ENCODE measurements at places on chromosomes 3 and 15.
A peak's percentile ranks its signal among the peaks of the same experiment; 100 is the strongest.

DNA sequence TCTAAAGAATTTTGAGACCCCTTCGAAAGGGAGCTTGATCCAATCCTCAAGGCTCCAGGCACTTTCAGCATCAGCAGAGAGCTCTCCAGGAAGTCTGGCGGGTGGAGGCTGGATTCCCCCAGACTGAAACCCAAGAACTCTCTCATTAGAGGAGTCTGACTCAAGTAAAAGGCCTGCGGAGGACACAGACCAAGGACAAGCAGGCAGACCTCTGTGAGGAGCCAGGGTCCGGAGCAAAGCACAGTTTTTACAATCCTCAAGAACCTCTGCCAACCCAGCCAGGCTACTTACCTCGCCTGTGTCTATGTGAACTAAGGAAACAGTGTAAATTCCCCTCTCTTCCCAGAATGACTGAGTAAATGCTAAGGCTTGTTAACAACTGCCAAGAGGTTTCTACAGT lies 86.2 kb downstream of the FBN1 start:
- DNase-seq, result no peak

GRCh38 chr15:33168444-33168843 lies 26.1 kb downstream of the FMN1 start:
- DNase-seq, result no peak

DNA sequence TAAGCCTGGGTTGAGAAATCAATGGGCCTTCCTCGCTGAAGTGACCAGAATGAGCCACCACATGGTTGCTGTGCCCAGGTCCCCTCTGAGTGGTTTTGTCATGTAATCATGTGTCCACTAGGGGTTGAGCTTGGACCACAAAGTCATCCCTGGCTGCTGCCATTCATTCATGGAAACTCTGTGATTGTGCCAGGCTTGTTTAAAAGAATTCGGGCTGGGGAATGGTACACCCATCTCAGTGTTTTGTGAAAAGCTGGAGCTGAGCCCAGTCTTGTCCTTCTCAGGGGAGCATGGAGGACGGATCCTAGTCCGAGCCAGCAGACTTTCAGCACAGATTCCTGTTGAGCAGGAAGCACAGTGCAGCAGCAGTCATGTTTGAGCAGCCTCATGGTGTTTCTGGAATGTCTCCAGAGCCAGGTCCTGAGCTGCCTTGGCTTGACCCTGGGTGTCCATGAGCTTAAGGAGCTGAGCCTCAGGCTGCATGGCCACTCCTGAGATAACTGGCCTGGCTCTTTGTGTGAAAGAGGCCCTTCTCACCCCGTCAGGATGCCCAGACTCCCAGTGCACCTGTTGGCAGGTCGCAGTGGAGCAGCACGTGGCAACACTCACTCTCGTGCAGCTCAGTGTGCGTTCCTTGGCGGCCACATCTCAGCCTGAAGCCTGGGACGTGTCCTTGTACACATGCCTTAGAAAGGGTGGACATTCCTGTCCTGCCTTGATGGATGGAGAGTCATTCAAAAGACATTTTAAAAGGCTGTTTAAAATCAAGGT lies 260.3 kb upstream of the TPM1 start:
- no peak for DNase-seq

- peak; percentile 51 for DNase-seq
Observed at GRCh38 chr3:14598143-14598569, 53.4 kb upstream of the CCDC174 start.

GRCh38 chr3:128841926-128842920 lies 37.2 kb upstream of the ACAD9 start:
- no peak for DNase-seq

DNA sequence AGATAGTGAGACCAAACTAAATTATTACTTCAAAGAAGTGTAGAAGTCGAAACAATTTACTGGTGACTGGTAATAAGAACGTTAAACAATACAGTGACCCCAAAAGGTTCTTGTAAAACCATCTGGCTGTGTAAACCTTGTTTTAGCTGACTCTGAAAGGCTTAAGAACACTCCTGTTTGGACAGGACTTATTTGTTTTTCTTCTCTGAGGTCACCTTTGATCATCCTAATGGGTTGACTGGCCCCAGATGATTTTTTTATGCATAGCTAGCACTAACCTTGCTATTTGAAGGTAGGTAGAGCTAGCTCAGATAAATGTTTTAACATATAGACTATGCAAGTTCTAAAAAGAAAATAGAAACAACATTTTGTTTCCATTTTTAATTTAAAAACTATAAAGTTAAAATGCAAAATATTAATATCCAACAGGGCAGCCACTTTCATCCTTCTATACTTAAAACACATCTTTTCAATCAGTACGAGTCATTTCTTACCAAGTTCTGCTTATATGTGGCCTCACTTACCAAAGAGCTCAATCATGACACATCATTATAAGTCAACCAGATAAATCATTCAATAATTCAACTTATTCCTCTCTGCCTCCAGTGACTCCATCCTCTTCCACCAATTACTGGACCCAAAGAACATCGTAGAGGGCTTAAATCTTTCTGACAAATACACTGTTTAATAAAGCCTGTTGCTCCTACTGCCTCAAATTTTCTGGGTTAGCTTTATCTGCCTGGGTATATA lies 158.8 kb downstream of the SSR3 start:
- no peak for DNase-seq

DNA sequence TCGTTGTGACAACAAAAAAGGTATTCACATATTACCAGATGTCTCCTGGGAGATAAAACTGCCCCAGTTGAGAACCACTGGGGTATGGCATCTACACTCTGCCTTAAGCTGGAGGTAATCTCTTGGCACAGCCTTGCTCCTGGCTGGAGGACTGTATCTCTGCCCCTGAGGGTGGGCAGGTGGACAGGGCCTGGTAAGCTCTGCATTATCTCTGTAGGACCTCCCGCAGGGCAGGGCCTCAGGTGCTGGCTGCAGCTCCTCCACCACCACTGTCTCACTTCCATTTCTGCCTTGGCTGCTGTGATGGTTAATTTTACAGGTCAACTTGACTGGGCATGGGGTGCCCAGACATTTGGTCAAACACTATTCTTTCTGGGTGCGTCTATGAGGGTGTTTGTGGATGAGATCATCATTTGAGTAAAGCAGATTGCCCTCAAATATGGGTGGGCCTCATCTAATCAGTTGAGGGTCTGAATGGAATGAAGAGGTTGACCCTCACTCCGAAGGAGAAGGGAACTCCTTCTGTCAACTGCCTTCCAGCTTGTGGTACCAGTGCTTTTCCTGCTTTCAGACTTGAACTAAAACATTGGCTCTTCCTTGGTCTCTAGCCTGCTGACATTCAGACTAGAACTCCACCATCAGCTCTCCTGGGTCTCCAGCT lies 9.8 kb upstream of the RHCG start:
- no peak for DNase-seq

- peak; percentile 32 for DNase-seq
Observed at GRCh38 chr3:27591312-27592210, 107.4 kb upstream of the SLC4A7 start.

GRCh38 chr15:63598473-63599400 lies 1.6 kb downstream of the FBXL22 start:
- no peak for DNase-seq

- no peak for DNase-seq
Observed at GRCh38 chr3:110504401-110504800, 567.2 kb upstream of the NECTIN3 start.

GRCh38 chr15:34855413-34855812 lies 60.1 kb upstream of the ACTC1 start:
- DNase-seq, result no peak

DNA sequence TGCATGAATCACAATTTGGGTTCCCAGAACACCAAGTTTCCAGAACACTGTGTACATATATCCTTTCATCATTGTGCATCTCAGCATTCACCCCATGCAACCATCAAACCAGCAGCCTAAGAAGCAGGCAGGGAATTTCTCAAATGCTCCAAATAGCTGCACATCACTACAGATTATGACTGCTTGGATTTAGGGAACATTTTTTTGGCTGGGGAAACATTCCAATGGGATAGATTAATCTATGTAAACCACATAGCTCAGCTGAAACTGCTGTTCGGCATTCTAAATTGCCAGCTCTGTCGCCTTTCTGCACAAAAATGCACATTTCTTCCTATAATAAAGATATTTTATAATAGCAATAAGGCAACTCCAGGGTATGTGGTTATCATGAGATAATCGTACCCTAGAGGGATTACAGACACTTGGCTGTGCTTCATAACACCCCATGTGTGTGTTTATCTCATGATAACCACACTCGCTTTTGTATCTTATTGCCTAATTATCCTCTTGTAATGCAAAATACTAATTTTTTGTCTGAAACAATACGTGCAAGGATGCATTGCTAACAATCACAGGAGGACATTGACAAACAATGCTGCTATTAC lies 483.7 kb upstream of the DPH6 start:
- DNase-seq, result no peak

DNA sequence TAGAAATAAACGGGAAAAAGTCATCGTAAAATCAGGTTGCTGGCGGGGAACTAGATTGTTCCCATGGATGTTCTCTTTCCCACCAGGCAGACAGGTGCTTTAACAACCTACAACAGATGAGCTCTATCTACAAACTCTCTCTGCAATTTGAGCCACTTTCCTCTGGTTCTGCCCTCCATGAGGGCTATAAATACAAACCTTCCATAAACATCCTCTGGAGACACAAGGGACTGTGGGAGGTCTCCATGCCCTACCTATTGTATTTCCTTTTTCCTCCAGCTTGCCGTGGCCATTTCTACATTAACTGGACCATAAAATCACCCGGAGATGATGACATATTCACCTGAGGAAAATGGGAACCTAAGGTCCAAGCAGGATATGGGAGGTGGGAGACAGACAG lies 151.1 kb downstream of the GABRB3 start:
- no peak for DNase-seq

DNA sequence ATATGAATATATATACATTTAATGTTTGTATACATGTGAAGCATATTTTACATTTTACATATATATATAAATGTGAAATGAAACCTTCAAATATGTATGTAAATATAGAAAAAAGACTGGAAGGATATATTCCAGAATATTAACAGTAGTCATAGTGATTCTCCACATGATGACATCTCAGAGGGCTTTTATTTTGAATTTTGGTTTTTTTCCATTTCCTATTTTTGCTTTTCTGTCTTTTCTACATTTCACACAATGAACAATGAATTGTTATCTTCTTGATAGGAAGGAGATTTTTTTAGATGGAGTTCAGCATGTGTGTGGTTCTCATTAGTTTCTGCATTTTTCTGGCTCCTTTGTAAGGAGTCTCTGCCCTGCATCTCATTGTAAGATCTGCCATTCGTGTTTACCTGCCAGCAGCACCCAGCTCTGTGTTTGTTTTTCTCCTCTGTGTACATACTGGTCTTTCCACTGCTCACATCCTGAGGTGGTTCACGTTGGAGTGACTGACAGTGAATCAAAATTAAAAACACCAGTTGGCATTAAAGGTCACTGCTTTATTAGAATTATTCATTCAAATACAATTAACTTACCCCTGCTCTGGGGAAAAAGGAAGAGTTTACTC lies 425.3 kb upstream of the MDFIC2 start:
- DNase-seq, result no peak

DNA sequence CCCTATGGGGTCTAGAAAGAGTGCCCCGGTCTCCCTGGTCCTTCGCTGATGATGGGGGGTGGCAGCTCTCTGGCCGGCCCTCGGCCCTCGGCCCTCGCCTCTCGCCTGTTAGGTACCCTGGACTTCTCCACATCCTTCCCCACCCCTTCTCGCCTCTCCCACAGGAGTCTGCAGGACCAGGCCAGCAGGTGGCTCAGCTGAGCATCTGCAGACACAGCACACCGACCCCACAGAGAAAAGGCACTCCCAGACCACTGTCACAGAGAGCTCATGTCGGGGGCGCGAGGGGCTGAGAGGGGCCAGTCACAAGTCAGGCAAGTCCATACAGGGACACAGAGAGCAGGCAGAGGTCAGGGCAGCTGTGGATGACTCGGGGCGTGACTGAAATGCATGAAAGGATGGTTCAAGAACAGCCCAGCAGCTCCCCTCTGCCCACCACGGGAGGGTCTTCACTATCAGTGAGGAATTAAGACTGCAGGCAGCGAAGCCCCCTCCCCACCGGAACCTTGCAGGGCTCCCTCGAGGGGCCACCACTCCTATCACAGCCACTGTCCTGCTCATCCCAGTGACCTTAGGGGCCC lies 181.7 kb upstream of the NSMCE3 start:
- no peak for DNase-seq

DNA sequence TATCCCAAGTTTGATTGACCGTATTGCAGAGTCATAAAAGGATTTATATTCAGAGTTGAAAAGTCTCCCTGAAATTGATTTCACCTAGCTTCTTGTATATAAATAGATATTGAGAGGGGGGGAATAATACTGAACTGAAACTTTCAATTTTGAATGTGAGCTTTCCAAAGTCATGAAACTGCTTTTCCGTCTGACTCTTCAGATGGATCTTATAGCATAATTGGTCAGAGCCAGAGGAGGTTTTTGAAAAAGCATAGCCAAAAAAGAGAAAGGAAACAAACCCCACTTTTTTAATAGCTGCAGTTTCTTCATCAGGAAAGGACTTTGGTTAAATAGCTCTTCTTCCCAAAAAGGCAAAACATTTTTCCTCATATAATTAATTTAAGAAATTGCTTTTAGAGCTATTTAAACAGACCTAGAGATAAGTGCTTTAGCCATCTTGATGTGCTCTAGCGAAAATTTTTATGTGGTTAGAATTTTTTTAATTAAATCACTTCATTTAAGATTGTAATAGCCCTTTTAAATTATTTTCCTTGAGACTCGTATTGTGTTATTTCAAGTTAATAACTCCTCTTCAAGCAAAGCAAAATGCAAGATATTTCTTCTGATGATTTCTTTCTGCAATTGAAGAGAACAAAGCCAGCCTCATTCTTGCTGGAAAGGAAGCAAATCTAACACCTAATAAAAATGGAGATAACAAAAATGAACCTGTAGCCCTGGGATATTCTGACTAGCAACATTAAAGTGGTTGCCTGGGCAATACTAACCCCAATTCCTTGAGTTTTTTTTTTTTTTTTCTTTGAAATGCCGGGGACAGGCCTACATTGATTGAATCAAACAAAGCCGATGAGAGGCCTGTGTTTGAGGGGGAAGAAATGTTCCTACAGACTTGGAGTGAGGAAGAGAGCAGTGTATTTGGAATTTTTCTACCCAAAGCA lies 173.6 kb downstream of the PTPRG start:
- DNase-seq, result no peak

GRCh38 chr3:133868186-133868585 lies 27.5 kb downstream of the RAB6B start:
- DNase-seq, result no peak

DNA sequence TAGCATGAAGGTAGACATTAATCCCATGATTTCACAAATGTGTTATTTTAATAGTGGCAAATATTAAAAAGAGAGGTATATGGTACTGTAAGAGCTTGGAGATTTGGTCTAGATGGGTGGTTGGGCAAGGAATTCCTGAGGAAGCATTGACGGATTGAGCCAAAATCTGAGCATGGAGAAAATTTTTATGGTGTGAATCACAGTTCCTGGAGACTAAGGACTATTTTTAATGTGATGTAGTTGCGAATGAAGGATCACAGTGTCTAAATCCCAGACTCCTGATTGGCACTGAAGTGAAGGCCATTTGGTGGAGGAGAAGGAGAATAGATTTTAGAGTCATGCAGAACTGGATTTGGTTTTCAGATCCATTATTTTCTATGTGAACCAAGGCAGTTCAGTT lies 188.7 kb upstream of the FEZF2 start:
- DNase-seq, result no peak

Measured in CD4-positive, alpha-beta memory T cell (primary cell).